ENCODE measurements at places on chromosomes 3 and 15. TPM values are rescaled to one million over a fixed set of nuclear protein-coding genes. Genes with fewer than 3 reads are reported as not detected.

GOLGA8A gene
- 28.1 TPM for total RNA-seq

- no peak for DNase-seq
Observed at GRCh38 chr3:105611304-105612192, 244.8 kb downstream of the ALCAM start.

MORC1 gene
- not detected for total RNA-seq

GRCh38 chr15:70438776-70439175 lies 324.6 kb downstream of the UACA start:
- DNase-seq, result no peak

DNA sequence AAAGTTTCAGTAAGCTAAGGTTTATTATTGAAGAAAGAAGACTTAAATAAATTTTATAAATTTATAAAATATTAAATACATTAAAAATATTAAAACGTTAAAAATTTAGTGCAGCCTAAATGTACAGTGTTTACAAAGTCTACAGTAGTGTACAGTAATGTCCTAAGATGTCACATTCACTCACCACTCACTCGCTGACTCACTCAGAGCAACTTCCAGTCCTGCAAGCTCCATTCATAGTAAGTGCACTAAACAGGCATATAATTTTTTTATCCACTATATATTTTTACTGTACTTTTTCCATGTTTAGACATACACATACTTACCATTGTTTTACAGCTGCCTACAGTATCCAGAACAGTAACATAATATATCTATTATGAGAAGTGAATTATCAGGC lies 51.5 kb downstream of the TJP1 start:
- no peak for DNase-seq

RBSN gene
- 25.6 TPM for total RNA-seq
